ENCODE measurements at places on chromosomes 2 and 18.

DNA sequence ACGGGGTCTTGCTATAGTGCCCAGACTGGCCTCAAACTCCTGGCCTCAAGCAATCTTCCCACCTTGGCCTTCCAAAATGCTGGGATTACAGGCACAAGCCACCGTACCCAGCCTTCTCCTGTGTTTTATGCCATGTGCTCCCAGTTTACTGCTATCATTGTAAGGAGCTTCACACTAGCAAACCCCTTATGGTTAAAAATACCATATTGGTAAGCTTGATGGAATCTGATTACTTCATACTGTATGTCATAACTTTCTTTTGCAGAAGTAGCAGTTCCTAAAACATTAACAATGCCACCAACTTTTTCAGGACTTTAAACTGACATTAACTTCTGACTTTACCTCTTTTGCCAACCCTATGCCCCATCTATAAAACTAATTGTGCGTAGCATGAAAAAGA lies 36.2 kb downstream of the HAT1 start:
- no peak for DNase-seq

DNA sequence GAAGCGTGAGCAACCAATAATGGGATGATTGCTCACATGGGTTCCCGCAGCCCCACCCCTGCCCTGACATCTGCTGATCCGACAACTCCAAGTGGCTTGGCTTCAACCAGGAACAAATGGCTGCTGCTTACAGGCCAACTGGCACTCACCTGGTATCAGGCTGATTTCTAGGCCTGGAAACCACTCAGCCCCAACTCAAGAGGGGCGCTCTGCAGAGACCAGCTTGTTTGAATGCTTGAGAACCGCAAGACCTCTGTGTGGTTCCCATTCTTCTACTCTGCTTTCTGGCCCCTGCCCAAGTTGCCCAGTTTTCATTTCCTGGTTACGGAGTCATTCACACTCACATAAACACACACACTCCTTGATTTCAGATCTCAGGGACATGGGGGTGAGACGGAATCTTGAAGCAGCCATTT lies 52.0 kb downstream of the TNP1 start:
- DNase-seq, result no peak

DNA sequence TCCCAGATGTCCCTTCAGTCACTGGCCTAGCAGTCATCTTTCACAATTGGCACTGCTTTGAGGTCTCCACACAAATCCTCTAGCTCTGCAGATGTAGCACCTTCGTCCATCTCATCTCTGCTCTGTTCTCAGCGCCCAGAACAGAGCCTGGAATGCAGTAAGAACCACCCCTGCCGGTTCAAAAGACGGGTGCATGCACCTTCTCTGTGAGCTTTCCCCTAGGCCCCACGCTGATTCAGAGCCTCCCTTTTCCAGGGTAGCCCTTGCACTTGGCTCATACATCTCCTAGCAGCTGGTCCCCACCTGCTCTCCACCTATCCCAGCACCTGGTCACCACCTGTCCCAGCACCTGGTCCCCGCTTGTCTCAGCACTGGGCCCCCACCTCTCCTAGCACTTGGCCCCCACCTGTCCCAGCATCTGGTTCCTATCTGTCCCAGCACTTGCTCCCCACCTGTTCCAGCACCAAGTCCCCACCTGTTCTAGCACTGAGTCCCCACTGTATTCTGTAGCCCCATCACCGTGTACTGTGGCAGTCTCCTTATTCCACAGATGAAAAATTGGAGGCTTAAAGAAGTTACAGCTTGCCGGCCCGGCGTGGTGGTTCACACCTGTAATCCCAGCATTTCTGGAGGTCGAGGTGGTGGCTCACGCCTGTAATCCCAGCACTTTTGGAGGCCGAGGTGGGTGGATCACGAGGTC lies 4.7 kb upstream of the KCNF1 start:
- no peak for DNase-seq

GRCh38 chr2:68200157-68200787 lies 42.6 kb downstream of the PNO1 start:
- DNase-seq, result no peak

DNA sequence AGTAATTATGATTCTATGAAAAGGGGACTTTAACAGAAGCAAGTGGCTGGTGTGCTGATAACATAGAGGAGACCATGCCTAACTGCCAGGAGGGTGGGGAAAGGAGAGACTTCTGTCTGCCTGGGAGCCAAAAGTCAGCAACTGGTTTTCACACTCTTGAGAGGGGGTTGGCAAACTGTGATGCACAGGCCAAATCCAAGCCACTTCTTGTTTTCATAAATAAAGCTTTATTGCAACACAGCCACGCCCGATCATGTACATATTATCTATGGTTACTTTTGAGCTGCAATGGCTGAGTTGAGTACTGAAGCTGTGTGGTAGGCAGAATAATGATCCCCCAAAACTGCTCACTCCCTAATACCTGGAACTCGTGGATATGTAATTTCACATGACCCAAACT lies 208.4 kb downstream of the LNPK start:
- no peak for DNase-seq

GRCh38 chr2:217928324-217929181 lies 74.2 kb downstream of the TNS1 start:
- no peak for DNase-seq

DNA sequence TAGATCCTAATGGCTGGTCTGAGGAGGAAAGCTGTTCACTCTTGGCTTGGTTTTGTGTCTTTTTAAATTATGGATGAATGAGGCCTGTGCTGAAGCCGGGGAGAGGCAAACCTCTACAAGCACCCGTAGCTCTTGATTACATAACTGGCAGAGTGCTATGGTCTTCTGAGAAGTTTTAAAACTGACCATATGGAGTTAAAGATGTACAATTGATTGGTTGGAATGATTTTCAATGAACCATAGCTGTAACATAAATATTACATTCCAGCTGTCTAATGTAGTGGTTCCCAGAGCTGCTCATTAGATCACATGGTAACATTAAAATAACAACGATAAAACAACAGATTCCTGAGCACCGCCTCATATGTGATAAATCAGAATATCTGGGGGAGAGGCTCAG lies 71.1 kb upstream of the MAP4K3 start:
- DNase-seq, result no peak
